AG08396 (cell line): ENCODE measurements at places on chromosomes 7 and 10.

DNA sequence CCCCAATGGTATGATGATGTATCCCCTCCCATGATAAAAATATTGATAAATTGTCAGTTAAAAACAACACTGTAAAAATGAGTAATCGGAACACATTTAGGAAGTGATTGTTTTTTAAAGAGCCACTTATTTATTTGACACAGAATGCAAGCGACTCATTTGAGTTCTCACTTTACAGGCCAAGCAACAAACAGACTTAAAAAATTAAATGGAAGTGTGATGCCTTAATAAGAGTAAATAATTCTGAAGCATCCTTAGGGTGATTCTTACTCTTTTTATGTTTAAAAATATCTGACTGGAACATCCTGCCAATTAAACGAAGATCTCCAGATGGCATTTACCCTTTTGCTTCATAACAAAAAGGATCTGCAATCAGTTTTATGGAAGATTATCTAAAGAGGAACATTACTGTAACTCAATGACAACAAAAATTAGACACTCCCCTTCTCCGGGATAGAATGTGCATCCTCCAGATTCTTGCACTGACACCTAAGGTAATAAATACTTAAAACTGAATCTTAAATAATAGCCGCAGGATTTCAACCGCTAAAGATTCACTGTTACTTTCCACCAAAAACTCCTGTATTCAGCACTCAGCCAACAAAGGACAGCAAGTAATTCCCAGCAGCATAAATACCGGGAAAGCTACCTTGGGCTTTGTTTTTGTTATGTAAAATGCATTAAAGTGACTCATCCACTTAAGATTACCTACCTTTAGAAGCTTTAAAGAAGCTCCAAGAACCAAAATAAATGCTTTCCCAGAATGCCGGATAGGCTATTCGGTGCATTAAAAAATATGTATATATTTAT lies 1.7 kb downstream of the CACNA2D1 start:
- DNase-seq = peak; percentile 7

DNA sequence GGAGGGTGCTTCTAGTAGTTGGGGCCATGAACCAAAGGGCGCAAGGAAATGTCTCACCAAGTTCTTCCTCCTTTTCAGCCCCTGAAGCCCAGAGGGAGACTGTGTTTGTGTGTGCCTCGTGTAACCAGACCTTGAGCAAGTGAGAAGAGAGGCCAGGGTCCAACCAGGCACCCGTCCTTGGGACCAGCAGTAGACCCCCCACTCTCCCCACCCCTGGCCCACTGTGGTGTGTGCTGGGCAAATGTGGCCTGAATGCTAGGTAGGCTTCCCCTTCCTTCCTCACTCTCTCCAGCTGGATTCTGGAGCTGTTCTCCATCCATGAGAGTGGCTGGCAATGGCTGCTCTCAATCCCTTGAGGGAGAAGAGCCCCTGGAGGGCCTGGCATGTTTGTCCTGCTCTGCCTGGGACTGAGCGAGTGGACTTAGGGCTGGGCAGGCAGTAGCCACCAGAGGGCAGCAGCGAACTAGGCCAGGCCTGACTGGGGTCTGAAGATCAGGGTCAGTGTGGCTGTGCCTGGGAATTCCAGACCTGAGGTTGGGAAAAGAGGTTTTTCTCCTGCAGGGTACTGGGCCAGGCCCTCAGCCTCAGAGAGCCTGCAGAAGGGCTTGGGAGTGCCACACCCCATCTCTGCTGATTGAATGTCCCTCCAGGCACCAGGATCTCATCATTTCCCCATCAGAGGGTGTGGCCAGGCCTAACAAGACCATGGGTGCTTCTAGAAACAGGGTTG lies 12.5 kb downstream of the SFRP5 start:
- peak; percentile 87 for DNase-seq

GRCh38 chr10:132209130-132209529 lies 22.4 kb downstream of the DPYSL4 start:
- DNase-seq = peak; percentile 66

- peak; percentile 94 for DNase-seq
Measured at GRCh38 chr7:2451171-2452073, 24.8 kb downstream of the GRIFIN start.

DNA sequence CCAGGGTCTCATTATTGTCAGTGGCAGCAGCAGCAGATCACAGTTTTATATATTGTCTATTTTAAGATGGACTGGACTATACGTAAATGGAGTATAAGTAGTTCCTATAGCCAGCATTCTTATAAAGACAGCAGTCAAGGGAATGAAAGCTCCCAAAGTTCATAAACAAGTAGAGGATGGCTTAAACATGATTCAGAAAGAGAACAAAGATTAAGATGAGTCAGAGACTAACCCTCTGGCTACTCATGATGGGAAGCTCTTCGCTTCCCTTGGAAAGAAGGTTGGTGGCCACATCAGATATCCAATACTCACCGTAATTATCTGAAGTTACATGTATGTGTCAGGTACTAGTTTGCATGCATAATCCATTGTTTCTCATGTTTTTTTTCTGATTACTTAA lies 277.0 kb downstream of the INHBA start:
- peak; percentile 66 for DNase-seq

DNA sequence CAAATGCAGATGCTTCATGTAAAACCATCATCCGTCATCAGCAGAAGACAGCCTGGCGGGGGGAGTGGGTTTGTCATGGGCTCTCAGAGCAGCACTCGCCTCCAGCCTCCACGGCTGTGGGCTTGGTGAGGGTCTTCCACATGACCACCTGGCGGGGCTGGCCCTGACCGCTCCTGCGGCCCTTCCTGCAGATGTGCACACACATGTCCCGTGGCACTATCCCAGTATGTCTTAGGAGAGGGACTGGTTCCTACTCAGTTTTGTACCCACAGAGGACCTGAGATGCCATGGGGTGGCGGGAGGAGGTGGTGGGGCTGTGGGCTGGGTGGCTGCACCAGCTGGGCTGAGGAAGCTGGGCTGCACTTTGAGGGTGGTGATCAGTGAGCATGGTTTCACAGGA lies 4.7 kb downstream of the IDI2 start:
- DNase-seq = no peak

GRCh38 chr10:103692952-103693811 lies 162.2 kb downstream of the SH3PXD2A start:
- peak; percentile 81 for DNase-seq

DNA sequence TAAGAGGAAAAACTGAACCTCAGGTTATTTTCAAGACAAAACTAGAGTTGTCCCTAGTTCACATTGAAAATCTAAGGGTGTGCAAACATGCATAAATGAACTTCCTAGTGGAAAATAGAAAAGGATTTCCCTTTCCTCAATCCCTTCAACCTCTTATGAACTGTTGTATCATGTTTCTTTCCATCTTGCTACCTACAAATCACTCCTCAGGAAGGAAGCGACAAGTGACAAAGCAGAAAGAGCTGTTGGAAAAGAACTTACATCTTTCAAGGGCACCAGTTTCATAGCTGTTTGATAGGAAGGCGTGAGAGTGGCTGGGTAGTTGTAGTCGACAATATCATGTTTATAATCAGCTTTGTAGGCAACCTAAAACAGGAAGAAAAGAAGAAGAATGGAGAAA lies 23.9 kb downstream of the NRAP start:
- DNase-seq = no peak

DNA sequence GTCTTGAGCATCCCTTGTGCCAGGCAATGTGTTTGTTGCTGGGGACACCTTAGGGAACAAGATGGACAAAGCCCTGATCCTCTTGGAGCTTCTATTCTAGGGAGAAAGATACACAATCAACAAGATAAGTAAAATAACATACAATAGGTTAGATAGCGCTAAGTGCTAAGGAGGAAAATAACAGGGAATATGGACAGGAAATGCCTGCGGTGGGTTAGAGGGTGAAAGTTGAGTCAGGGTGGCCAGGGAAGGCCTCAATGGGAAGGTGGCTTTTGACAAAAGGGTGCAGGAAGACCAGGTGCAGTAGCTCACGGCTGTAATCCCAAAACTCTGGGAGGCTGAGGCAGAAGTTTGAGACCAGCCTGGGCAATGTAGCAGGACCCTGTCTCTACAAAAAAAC lies 38.3 kb upstream of the MYL10 start:
- DNase-seq = no peak

- no peak for DNase-seq
Measured at GRCh38 chr7:143512488-143513340, 35.0 kb downstream of the TAS2R41 start.

DNA sequence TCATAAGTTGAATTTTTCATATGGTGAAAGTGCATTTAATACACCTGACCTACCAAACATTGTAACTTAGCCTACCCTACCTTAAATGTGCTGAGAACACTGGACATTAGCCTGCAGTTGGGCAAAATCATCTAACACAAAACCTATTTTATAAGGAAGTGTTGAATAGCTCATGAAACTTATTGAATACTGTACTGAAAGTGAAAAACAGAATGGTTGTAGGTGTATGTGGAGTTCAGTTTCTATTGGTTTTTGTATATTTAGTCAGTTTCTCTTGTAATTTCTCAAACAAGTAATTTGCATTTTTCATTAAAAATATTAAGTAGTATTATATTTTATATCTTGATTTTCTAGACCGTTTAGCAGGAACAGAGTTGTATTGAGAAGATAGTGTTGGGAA lies 15.3 kb downstream of the CCDC7 start:
- no peak for DNase-seq

DNA sequence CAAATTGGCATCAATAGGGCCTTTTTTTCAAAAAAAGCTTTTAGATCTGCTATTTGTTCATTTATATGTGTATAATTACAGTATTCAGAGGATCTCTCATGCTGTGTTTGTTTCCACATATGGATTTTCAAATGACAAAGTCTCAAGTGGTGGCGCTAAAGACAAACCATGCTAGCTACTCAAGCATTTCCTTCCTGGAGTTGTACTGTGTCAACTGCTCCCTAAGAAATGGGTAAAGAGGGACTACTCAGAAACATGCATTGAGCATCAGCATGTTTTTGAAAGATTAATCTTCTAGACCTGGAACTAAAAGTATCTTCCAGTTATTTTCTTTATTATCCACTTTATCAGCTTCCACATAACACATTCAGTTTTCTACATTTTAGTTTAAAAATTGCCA lies 12.7 kb downstream of the CNTNAP2 start:
- DNase-seq = no peak
